ENCODE measurements at places on chromosomes 7 and 10.

GRCh38 chr7:36862771-36863261 is 138.5 kb upstream of the AOAH start:
- no peak for DNase-seq

- no peak for DNase-seq
Measured at GRCh38 chr10:30589441-30589840, 40.1 kb downstream of the LYZL2 start.

- no peak for DNase-seq
Measured at GRCh38 chr7:47415318-47416212, 166.3 kb downstream of the TNS3 start.

GRCh38 chr10:5447611-5448071 is 35.3 kb downstream of the NET1 start:
- DNase-seq, result no peak

GRCh38 chr10:49618821-49619220 is 5.0 kb downstream of the CHAT start:
- no peak for DNase-seq

DNA sequence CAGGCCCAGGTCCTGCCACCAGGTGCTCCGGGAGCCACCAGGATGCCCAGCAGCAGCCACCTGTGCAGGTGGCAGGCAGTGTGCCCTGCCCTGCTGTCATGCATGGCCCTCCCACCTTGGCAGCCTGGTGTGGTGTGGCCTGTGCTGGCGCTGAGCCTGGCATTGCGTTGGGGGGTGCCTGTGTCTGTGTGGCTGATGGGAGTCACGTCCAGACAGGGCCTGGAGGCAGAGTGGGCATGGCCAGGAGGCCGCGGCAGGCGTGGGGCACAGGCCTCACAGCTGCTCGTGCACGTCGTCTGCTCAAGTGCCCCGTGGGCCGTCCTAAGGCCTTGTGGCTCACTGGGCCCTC is 8.7 kb downstream of the TTYH3 start:
- DNase-seq, result no peak

GRCh38 chr10:127878475-127879055 is 14.2 kb downstream of the CLRN3 start:
- DNase-seq, result no peak

- no peak for DNase-seq
Measured at GRCh38 chr10:101280511-101280910, 51.2 kb upstream of the LBX1 start.

GRCh38 chr10:13298748-13299436 is 972 bp downstream of the PHYH start:
- DNase-seq, result no peak

- DNase-seq, result no peak
Measured at GRCh38 chr7:45192621-45193041, 35.0 kb downstream of the RAMP3 start.

GRCh38 chr10:118310822-118311221 is 31.3 kb downstream of the FAM204A start:
- DNase-seq, result peak; percentile 65

GRCh38 chr7:47803025-47803424 is 145.2 kb downstream of the PKD1L1 start:
- no peak for DNase-seq

GRCh38 chr7:44621034-44621749 is 14.8 kb downstream of the OGDH start:
- peak; percentile 63 for DNase-seq

- no peak for DNase-seq
Measured at GRCh38 chr7:152851881-152852417, 92.4 kb downstream of the ACTR3B start.

DNA sequence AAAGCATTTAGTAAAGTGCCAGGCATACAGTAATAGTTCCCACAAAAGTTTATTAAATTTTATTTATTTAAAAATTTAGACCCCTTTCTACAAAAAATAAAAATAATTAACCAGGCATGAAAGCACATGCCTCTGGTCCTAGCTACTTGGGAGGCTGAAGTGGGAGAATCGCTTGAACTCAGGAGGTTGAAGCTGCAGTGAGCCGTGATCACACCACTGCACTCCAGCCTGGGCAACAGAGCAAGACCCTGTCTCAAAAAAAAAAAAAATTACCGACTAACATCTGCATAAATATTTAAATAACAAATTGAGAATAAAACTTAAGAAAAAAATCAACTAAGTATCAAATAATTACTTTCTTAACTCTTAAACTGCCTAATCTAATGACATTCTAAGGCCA is 64.3 kb upstream of the TRIM24 start:
- DNase-seq, result no peak

GRCh38 chr10:15433850-15434537 is 62.9 kb upstream of the FAM171A1 start:
- DNase-seq, result peak; percentile 43

GRCh38 chr10:11475831-11476434 is 135.5 kb downstream of the USP6NL start:
- DNase-seq, result no peak

GRCh38 chr7:98321301-98321700 is 39.8 kb downstream of the BRI3 start:
- no peak for DNase-seq

DNA sequence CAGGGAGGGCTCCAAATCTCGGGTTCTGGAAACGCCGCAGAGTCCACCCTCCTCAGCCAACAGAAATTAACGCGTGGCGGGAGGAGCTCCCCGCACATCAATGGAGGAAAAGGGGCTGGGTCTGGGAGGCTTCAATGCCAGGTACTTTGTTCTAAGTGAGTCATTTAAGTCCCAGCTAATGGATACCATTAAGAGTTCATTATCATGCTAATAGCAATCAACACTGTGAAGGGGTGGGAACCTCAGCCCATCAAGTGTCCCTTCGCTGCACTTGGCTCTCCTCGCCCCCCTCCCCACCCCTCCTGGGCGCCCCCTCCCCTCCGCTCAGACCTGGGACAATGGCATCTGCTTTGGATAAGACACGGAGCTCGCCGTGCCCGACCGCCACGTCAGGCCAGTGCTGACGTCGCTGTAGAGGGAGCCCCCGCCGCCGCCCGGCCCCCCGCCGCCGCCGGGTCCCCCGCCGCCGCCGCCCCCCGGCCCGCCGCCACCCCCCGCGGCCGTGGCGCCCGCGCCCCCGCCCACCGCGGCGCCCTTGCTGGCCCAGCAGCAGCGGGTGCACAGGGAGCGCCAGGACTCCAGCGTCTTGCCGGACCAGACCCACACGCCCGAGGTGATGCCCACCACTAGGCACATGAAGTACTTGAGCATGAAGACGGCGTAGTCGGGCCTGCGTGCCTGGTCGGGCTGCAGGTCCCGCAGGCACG is 2.9 kb downstream of the FZD8 start:
- DNase-seq, result no peak

GRCh38 chr10:30036811-30037210 is 22.6 kb downstream of the JCAD start:
- no peak for DNase-seq

- no peak for DNase-seq
Measured at GRCh38 chr10:38045129-38045528, 34.7 kb downstream of the ZNF33A start.

- no peak for DNase-seq
Measured at GRCh38 chr10:100204370-100204769, 18.5 kb upstream of the ERLIN1 start.

DNA sequence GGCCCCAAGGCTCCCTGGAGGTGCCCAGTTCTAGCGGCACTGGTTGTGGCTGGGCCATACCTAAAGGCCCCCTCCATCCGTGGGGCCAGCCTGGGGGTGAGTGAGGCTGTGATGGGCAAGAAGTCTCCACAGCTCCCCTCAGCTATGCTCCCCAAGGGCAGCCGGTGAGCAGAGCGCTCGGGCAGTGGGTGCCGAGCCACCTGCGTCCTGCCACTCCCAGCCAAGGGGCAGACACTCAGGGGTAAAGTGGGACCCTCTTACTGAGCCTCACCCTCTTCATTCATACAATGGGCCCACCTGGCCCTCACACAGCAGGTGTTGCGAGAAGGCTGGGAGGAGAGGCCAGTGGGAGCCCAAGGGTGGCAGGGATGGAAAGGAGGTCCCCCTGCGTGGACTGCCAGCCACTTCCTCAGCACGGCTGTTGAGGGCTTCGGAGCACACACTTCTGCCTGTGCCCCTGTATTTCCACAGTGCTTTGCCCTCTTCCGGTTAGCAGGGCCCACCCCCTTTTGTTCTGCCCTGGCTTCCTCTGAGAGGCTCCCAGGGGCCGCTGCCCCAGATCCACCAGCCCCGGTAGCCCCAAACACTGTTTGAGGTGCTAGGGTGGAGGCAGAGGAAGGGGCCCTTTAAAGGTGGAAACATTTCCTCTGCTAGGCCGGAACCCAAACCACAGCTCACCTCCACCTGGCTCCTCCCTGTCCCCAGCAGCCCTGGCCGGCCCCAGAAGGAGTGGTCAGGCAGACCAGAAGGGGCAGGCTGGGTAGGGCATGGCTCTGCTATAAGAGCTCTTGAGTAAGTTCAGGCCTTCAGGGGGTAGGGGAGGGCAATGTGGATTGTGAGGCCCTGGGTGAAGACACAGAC is 16.4 kb upstream of the C10orf105 start:
- no peak for DNase-seq

- DNase-seq, result no peak
Measured at GRCh38 chr10:102713539-102713813, 721 bp downstream of the ARL3 start.

DNA sequence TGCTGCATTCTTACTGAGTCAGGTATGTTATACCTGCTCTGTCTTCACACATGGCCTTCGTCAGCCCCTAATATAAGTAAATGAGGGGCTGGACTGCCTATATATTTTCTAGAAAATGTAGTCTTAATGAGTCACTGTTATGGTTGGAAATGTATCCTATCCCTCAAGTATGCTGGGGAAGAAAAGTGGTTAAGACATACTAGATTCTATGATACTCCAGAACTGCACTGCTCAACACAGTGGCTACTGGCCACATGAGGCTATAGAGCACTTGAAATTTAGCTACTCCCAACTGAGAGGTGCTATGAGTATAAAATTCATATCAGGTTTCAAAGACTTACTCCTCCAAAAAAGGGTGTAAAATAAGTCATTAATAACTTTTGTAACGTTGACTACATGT is 104.3 kb upstream of the STEAP1B start:
- no peak for DNase-seq

DNA sequence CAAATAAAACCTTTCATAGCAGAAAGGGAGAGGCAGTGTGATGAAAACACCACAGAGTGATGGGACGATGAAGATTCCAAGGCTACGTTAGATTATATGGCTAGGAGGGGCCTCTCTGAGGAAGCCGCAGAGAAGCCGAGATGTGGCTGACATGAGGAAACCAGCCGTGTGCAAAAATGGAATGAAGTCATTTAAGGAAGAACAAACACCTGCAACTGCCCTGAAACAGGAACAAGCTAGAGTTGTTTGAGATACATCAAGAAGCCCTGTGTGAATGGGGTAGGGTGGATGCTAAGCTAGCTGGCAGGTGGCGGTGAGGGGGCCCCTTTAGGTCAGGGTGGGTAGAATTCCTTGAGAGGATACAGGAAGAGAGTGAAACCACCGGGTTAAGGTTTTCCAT is 129.5 kb downstream of the KLF6 start:
- DNase-seq, result no peak

DNA sequence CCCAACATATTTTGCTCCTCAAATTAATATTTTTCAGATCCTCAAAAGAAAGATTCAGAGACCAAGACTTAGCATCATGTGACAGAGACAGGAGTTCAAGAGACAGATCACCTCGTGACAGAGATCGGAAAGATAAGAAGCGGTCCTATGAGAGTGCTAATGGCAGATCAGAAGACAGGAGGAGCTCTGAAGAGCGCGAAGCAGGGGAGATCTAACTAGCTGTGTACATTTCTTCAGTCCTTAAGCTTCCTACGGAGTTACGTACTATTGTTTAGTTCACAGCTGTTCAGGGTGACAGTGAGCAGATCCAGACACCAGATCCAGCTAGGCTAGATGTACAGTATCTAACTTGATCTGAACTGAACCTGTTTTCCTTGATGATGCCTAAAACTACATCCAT is 61.3 kb downstream of the KLRG2 start:
- DNase-seq, result no peak

- no peak for DNase-seq
Measured at GRCh38 chr10:78365694-78366093, 332.0 kb downstream of the RPS24 start.

DNA sequence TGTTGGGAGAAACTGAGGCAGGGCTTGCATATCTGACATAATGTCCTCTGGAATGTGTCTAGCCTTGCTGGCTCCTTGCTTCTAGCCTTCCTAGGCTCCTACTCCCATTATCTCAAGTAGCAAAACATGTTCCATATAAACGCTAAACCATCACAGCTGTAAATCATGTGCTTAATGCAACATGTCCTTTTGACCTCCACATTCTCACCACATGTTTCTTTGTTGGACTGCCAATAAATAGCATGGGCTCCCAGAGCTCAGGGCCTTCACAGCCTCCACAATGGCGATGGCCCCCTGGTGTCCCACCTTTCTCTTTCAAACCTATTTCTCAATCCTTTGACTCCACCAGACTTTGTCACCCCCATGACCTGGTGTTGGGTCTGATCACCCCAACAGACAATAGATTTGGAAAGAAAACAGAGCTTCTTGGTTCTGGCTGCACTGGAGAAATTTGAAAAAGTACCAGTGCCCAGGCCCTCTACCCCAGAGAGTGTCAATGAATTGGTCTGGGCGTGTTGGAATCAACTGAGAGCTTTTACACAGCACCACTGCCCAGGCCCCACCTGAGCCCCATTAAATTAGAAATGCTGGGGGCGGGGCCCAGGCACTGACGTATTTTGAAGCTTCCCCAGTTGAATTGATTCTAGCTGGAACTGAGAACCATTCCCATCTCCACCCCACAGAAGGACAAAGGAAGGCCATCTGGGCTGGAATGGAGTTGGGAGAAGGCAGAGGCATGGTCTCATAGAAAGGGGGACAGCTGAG is 41.3 kb upstream of the GGCT start:
- DNase-seq, result peak; percentile 21

GRCh38 chr10:88150339-88150738 is 286.9 kb downstream of the PTEN start:
- peak; percentile 63 for DNase-seq

DNA sequence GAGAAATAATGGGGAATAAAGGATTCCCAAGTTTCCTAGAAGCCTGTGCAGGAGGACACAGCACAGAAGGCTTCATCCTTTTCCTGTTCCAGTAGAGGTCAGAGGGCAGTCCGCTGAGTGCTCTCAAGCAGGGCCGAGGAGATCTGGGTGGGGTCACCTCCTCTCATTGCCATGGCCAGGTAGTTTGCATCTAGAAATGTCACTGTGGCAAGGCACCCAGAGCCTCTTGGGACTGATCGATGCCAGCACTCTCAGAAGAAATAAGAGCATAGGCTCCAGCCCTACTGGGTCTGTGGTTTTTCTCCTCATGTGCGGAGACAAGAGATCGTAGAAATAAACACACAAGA is 7.9 kb downstream of the NUB1 start:
- DNase-seq, result no peak

- peak; percentile 19 for DNase-seq
Measured at GRCh38 chr10:63068246-63068645, 64.9 kb upstream of the NRBF2 start.

DNA sequence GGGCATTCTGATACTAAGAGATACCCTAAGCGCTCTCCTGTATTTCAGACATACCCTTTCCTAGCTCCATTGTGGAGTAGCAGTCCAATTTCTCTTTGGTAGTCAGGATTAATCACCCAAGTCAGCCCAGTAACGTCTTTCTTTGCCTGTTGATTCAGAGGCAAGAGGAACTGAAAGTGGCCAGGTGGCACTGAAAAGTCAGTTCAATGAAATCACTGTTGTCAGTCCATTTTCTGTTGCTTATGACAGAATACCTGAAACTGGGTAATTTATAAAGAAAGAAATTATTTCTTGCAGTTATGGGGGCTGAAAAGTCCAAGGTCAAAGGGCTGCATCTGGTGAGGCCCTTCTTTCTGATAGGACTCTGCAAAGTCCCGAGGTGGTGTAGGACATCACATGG is 40.2 kb downstream of the ANKRD61 start:
- no peak for DNase-seq

- peak; percentile 39 for DNase-seq
Measured at GRCh38 chr10:76695069-76695468, 942.5 kb downstream of the KCNMA1 start.
